ENCODE measurements at places on chromosomes 16 and 17.

GRCh38 chr16:89361751-89362539 is 128.4 kb downstream of the ANKRD11 start:
- peak; percentile 83 for DNase-seq

GRCh38 chr17:31318298-31318801 is 3.1 kb downstream of the EVI2A start:
- DNase-seq = peak; percentile 94

DNA sequence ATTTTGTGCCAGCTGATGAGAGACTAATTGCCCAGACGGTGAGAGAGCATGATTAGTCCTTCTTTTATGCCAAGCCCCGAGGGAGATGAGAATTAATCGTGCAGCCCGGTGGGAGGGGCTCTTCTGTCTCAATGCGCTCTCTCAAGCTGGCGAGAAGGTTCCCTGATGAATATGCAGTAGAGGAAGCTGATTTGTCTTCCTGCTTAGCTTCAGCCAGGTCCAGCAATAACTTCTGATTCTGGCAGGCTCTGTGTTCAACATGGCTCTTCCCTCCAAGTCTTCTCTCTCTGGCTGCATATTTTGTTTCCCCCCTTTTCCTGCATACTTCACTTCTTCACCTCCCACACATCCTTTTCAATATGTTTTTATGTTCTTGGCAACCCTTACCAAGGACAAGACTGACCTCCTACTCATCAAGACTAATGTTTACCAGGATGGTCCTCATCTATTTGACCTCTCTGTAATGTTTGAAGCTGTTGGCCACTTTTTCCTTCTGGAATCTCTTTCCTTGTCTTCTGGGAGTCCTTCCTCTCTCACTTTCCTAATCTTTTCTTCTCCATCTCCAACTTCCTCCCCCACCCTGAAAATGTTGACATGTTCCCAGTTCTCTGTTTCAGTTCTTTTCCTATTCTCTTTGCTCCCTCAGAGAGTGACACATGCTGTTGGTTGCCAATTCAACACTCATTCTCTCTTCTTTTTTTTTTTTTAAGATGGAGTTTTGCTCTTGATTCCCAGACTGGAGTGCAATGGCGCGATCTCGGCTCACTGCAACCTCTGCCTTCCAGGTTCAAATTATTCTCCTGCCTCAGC is 33.1 kb downstream of the ARL4D start:
- DNase-seq = peak; percentile 55

GRCh38 chr17:78117027-78117981 is 11.3 kb downstream of the TMC6 start:
- DNase-seq = no peak

- DNase-seq = no peak
Measured at GRCh38 chr17:32356750-32357149, 6.8 kb downstream of the ZNF207 start.

DNA sequence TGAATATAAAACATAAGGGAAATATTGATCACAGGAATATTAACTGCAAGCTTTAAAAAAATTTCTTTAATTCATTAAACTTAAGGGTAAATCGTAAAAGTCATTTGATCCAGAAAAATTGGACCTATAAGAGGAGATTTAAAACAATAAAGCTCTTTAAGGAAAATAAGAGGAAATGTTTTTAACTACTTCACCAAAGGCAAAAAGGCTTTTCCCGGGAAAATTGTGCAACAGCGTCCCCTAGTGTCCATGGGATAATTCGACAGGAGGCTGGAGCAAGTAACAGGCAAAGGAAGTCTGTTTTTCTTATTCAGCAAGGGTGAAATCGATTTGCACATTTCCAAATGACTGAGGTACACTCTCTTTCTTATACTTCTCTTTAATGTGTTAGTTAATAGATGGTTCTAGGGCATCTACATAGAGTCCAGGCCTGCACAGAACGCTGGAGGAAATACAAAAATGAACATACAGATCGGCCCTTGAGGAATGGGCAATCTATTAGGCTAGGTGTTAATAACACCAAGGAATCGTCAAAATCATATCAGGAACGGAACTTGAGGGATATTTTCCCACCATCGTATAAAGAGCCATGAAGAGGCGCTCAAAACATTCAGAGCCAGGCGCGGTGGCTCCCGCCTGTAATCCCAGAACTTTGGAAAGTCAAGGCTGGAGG is 61.4 kb downstream of the ZNF18 start:
- peak; percentile 24 for DNase-seq

DNA sequence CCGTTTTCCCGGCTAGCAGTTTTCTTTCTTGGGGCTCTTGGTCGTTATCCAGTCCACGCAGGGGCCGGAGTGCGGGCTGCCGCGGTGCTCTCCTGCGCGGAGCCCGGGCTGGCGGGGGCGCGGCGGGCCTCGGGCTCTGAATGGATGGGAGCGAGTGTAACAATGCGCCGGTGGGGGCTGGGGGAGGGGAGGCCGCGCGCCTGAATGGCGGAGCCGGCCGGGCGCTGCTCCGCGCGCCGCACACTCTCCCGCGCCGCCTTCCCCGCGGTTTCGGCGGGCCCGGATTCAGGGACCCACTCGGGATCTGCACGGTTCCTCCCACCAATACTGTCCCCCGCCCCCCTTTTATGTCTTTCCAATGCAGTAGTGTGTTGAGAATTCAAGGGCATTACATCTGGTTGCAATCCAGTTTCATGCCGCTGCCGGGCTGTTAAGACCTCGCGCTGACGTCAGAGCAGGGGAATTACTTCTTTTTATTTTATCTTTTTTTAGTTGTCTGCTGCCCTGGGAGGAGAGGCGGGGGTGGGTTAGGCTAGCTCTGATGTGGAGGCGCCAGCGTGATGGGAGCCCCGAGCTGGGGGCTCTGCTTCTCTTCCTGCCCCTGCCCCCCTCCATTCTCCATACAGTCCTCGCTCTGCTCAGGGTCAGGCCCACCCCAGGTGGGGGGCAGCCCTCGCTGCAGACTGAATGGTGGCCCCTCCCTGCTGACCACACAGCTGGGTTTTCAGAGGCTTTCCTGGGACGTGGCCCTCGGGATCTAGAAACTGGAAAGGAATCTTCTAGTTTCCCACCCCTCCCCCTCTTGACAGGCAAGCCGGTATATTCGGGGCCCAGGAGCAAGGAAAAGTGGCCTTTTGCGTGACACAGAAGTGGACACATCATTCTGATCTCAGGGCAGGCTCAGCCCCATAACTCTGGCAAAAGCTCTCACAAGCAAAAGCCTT is 1.8 kb downstream of the RAI1 start:
- DNase-seq = peak; percentile 70

GRCh38 chr16:73186752-73187601 is 139.0 kb upstream of the ZFHX3 start:
- no peak for DNase-seq

DNA sequence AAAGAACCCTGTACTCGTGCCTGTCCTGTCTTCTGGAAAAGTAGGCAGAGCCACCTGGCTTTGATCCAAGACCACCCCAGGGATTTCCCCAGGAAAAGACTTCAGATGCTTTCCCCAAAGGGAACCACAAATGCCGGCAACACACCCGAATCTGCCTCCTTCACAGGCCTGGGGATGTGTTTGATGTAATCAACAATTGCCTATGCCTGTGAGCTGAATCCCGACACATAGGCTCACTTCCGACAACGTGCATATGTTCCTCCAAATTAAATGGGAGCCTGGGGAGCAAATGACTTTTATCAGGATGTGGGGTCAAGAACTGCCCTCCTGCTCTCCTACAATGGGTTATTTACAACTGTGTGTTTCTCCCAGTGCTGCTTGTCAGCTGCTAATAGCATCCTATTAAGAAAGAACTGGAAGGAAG is 535.2 kb upstream of the CDH11 start:
- no peak for DNase-seq

DNA sequence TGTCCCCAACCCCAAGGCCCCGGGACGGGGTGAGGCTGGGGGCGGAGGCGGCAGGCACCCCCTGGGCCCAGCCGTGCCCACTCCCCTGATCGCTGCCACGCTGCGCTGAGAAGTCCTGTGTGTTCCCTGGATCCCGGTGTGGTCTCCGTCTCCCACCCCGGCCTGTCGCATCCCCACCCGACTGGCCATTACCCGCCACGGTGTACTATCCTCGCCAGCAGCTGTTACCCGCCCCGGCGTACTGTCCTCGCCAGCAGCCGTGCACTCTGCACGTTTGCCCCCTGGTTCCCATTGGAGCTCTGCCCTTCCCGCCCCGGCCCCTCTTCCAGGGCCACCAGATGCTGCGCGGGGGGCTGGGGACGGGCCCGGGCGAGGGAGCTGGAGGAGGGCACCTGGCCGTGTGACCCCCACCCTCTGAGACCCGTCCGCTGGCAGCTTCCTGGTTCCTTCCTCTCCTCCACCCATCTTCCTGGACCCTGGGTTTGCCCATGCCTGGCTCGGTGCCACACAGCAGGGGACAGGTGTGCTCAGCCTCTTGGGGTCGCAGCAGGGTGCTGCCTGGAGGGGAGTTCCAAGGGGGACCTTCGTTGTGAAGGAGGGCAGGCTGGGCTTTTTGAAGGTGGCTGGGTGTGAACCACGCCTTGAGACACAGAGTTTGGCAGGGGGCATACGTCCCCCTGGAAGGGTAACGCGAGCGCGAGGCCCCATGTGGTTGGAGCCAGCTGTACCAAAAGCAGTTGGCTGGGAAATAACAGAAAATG is 19.7 kb downstream of the BAHCC1 start:
- DNase-seq = no peak

GRCh38 chr16:56547120-56547948 is 17.5 kb upstream of the MT4 start:
- no peak for DNase-seq

DNA sequence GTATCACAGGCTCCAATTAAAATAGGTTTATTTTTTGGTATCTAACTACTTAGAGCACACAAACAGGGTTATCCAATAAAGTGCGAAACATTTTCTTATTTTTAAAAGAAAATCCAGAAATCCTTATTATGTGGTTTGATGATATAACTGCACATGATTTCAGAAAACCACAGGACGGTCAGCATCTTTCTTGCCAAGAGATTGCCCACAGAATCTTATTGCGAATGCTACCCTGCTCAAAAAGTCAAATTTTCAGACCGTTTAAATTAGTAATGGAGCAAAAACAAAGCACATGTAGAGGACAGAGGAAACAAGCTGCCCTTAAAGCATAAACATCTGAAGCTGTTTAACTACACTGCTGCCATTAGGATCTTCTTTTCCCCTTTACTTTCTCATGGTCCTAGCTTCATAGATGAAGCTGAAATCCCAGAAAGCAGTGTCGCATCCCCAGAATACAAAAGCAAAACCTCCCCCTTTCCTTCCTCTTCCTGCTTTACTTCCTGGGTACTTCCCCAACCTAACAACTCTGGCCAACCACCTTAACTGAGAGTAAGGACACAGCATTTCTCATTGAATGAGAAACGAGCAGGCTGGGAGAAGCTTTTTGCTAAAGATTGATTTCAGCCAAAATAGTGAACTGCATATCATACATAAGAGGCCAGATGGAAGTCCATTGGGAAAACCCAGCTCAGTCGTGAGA is 43.7 kb downstream of the CMTM4 start:
- peak; percentile 32 for DNase-seq

DNA sequence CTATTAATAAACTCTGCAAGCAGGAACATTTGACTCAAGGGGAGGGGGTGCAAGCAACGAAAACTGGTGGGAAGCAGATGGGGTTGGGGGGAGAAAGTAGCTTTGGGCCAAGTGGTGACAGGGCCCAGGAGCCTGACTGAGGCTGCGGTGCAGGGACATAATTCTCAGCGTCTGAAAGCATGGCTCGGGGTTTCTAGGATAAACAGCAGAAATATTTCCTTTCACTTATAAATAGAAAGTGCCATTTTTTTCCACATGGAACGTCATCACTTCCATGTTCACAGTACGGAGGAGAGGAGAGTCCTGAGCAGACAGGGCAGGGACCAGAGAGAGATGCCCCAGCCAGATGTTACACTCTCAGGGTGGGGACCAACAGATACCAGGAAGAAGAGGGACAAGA is 197.1 kb downstream of the ZFHX3 start:
- no peak for DNase-seq

- no peak for DNase-seq
Measured at GRCh38 chr16:27725236-27726000, 175.5 kb downstream of the KATNIP start.

GRCh38 chr17:36501351-36501750 is 14.9 kb downstream of the ZNHIT3 start:
- no peak for DNase-seq

GRCh38 chr16:88505405-88506082 is 52.5 kb downstream of the ZFPM1 start:
- DNase-seq = no peak

GRCh38 chr17:81578038-81578441 is 25.9 kb upstream of the FAAP100 start:
- no peak for DNase-seq

DNA sequence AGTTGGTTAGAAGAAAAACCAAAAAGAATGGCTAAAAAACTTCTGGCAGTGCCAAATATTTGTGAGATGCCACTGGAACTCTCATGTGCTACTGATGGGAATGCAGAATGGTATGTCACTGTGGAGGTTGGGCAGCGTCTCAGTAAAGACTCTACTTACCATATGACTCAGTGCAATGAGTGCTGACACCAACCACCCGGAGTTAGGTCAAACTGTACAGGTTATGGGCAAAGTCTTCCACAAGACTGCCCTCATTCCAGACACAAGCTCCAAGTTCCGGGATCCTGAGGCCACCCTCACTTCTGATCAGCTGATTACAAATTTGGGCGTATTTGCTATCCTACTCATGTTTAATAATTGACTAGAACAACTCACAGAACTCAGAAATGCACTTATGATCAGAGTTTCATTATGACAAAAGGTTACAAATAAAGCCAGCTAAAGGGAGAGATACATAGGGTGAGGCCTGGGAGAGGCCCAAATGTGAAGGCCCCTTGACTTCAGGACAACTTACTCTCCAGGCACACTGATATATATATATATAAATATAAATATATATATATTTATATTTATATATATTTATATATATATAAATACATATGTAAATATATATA is 114.9 kb downstream of the TRIM37 start:
- no peak for DNase-seq

GRCh38 chr17:81309140-81309858 is 14.2 kb upstream of the SLC38A10 start:
- peak; percentile 91 for DNase-seq

DNA sequence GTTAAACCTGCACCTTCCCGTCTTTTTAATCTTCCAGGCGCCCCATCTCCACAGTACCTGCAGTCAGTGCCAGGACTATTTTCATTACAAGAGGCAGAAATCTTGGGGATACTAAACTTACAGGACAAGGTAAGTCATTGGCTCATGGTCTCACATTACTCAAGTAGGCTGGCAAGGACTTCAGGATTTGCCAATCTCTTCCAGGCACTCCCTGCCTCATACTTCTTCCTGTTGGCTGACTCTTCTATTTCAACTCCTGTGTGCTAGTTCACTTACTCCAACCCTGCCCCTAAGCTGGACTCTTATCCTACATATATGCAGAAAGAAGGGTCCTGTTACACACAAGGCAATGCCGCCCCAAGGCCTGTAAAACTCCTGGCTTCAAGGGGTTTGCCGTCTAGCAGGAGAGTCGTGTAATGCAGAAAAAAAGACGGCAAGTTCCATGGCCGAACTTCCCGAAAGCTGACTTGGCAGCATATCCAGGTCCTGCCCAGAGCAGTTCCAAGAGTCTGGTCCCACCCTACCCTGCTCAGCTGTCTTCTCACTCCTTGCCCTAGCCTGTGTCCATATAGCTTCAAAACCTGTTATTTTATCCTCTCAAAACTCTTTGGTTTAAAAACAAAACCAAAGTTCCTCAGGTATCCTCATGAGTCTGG is 14.8 kb downstream of the ERN1 start:
- no peak for DNase-seq

GRCh38 chr16:22815863-22816262 is 1.9 kb downstream of the HS3ST2 start:
- DNase-seq = no peak

Data from inflammatory macrophage treated with lipopolysaccharide for 4 hours (primary cell).